NCI-H1105 (cell line): ENCODE measurements at places on chromosomes 1 and 21.
A peak's percentile ranks its signal among the peaks of the same experiment; 100 is the strongest.

DNA sequence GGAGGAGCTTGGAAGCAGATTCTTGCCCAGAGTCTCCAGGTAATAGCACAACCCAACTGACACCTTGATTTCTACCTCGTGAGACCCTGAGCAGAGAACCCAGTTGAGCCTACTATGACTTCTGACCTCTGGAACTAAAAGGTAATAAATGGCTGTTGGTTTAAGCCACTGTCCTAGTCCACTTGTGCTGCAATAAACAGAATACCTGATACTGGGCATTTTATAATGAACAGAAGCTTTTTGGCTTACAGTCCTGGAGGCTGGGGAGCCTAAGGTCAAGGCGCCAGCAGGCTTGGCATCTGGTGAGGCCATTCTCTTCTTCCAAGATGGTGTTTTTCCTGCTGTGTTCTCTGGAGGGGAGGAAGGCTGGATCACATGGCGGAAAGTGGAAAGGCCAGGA lies 39.9 kb upstream of the TP53BP2 start:
- DNase-seq = no peak

- DNase-seq = no peak
These were observed 43.0 kb upstream of the RAP1A start for GRCh38 chr1:111576547-111576946.

- DNase-seq = no peak
These were observed 1.1 kb upstream of the ERRFI1 start for GRCh38 chr1:8026976-8027747.

DNA sequence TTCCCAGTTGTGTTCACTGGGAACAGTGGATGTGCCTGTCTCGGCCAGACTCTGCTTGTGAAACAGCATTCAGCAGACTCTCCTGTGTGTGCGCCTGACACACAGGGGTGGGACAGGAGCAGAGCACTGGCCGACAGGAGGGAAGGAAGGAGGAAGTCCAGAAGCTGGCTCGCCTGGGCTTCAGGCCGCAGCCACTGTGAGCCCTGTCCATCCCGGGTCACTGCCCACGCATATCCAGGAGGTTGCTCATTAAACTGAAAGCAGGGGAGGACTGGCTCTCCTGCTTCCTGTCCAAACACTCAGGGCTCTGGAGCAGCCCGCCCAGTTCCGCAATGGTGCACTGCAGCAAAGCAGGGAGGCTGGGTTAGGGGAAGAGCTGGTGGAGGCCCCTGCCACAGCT lies 218.7 kb upstream of the VAMP3 start:
- DNase-seq = no peak

DNA sequence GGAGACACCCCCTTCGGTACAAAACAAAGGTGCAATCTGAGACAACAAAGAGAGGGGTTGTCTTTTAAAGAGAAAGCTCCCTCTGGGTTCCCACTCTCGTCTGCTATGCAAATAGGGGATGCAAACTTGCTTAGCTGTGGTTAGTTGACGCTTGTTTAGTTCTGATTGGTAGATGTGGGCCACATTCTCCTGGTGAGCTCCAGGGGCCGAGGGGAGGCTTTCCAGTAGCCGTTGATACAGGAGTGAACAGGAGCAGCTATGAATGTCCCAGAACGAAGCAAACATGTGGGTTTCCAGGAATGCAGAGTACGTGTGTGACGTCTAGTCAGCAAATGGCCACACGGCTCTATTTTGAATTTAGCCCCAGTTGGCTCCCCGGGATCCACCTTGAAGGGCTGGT lies 14.7 kb downstream of the TFF2 start:
- DNase-seq = no peak

GRCh38 chr1:37032660-37033354 lies 1.5 kb downstream of the GRIK3 start:
- DNase-seq = no peak

- no peak for DNase-seq
These were observed 116.9 kb upstream of the PALMD start for GRCh38 chr1:99529002-99529401.

- no peak for DNase-seq
These were observed 9.8 kb upstream of the PTTG1IP start for GRCh38 chr21:44883250-44883649.

GRCh38 chr1:46714976-46715375 lies 3.9 kb downstream of the EFCAB14 start:
- DNase-seq = no peak

DNA sequence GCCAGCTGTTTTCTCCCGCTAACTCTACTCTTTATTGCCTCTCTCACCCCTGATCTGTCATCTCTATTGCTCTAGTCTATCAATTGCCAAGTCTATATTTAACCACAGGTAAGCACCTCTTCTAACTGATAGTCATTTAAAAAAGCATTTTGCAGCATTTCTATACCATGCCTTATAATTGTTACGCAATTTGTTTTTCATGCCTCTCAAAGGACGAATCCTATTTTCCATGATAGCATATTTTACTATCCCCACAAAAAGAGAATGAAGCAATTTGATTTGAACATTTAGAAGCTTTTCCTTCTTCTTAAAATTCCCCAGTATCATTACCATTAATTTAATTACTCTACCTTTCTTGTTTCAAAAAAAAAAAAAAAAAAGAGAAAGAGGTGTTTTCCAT lies 432.8 kb upstream of the ZP4 start:
- DNase-seq = no peak

- peak; percentile 44 for DNase-seq
These were observed 41.2 kb downstream of the RRAGC start for GRCh38 chr1:38818175-38818976.
